DMS53 (cell line): ENCODE measurements at places on chromosomes 2 and 18.

DNA sequence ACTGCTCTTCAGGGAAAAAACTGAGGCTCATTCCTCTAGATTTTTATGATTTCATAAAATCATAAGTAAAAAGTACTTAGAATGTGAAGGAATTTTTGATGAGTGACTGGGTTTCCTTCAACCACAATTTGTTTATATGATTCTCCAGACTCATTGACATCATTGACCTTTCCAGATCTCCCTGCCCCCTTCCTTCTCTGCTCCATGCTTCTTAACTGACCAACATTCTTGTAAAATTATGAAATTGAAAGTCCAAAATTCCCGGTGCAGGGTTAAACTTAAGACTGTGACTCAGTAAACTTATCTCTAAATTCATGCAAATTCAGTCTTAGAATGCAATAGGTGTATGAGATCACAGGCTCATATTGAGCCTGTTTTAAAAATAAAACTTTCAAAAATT is 648.9 kb downstream of the TDRD15 start:
- no peak for DNase-seq

DNA sequence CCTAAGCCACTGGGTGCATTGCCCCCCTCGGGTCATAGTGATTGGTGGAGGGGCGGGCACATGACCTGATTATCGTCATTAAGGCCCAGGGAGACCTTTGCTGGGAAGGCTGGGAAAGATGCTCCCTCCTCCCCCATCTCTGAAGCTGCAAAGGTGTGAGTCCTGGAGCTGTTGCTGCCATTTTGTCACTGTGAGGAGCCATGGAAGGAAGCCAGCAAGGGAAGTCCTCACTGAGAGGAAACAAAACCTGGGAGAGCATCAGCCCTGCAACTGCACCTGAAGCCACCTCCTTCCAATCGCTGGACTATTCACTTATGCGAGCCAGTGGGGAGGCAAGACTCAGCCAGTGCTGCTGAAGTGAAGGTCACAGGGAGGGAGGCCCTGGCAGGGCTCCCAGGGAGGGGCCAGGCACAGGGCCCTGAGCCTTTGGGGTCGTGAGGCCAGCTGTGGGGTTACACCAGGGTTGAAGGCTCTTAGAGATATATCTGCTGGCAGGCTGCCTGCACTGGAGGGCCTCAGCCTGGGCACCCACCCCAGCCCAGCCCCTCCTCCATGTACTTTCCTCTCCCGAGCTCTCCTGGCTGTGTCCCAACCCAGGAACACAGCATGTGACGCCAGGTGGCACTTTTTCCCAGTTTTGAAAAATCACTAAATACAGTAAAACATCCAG is 10.7 kb upstream of the FAHD2A start:
- no peak for DNase-seq

GRCh38 chr18:40380686-40381439 is 1574.2 kb upstream of the PIK3C3 start:
- DNase-seq: no peak

GRCh38 chr18:11587846-11588245 is 21.6 kb upstream of the SLC35G4 start:
- no peak for DNase-seq

- DNase-seq: peak; percentile 83
These were observed 435.3 kb downstream of the TGIF1 start for GRCh38 chr18:3885209-3885792.

DNA sequence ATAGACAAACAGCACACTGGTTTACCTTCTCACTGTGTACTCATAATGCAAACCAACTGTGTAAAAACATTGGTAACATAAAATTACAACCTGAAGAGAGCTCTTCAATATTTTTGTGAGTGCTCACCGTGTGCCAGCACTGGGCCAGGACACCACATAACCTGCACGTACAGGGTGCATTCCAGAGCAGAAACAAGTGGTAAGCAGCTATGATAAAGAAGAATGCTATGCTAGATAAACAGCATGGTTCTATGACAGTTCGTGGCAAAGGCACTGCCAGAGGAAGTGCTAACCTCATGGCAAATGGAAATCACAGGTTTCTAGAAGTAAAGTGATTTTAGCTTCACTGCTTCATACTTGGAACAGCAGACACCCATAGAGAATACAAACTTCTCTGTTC is 343.5 kb downstream of the MTX2 start:
- DNase-seq: no peak

DNA sequence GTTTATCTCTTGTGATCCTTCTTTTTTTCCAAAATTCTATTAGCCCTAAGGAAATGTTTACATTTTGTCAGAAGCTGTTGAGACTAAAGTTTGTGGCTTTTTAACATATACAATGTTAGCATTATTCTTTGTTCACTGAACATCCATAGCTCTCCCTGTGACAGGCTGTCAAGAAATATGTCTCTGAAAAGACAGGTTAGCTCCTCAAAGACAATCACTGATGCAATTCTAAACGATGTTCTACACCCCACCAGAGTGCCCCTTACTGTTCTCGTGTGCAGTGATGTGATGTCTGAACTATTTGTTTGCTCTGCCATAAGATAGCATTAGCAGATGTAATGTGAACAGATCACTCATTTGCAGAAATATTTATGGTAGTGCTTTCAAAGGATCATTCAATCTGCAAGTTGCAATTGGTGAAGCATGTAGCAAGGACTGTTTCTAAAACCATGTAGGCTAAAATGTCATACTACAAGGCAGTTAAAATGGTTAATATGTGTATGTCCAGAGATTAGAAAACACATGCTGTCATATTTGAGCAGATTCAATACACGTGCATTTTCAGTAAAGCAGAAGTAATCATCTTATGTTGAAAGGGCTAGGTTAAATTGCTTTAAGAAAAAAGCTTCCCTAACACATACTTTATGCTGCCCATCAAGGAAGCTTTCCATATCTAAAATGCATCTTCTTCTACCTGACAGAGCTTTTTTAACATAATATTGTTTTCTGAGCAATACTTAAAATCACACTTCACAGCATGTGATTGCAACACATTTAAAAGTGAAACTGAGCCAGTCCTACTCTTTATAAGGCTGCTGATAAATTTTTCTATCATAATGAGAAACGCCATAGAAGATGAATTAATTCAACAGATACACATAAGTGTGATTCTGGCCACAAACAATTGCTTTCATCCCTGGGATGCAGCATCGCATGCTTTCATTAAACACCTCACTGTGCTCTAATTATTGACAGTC is 285.7 kb upstream of the UBE2E3 start:
- DNase-seq: no peak

- no peak for DNase-seq
These were observed 819.1 kb upstream of the FSHR start for GRCh38 chr2:49973436-49973835.

DNA sequence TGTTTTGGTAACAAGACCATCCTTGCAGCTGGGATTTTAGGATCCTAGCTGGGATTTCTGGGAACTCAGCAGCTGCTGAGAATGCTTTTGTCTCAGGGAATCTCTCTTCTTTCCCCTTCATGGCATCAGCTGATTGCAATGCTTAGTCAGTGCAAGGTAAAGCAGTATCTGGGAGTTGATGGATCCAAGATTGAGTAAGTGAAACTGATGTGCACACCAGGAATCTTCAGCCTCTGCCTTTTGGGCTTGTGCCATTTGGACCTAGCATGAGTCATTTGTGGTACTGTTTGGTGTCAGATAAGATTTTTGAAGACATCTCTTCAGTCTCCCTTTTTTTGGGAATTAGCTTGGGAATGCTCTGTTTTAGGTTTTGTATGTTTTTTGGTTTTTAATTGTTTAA is 363.3 kb upstream of the TFPI start:
- DNase-seq: no peak

GRCh38 chr18:46345181-46345465 is 240.9 kb downstream of the HAUS1 start:
- DNase-seq: no peak

- no peak for DNase-seq
These were observed 58.7 kb upstream of the SCN9A start for GRCh38 chr2:166434491-166434890.

DNA sequence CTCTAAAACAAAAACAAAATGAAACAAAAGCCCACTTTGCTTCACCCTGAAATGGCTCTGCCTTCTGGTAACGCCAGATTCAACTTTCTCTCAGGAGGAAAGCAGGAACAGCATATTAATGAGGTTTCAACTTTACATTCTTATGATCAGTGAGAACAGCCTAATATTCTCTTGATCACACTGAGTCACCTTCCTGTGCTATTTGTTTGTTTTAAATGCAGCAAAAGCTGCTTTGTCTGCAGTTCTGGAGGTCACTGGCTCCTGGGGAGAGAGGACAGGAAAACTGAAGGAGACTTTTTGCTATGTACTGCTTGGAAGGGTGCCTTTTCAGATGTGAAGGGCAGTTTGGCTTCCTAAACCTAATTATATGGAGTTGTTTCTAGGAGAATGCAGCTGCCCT is 48.1 kb downstream of the MAIP1 start:
- peak; percentile 32 for DNase-seq

DNA sequence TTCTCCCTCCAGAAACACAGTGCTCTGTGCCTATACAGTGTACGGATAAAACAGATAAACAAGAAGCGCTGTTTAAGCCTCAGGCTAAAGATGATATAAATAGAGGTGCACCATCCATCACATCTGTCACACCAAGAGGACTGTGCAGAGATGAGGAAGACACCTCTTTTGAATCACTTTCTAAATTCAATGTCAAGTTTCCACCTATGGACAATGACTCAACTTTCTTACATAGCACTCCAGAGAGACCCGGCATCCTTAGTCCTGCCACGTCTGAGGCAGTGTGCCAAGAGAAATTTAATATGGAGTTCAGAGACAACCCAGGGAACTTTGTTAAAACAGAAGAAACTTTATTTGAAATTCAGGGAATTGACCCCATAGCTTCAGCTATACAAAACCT is 70.7 kb downstream of the TANK start:
- no peak for DNase-seq

DNA sequence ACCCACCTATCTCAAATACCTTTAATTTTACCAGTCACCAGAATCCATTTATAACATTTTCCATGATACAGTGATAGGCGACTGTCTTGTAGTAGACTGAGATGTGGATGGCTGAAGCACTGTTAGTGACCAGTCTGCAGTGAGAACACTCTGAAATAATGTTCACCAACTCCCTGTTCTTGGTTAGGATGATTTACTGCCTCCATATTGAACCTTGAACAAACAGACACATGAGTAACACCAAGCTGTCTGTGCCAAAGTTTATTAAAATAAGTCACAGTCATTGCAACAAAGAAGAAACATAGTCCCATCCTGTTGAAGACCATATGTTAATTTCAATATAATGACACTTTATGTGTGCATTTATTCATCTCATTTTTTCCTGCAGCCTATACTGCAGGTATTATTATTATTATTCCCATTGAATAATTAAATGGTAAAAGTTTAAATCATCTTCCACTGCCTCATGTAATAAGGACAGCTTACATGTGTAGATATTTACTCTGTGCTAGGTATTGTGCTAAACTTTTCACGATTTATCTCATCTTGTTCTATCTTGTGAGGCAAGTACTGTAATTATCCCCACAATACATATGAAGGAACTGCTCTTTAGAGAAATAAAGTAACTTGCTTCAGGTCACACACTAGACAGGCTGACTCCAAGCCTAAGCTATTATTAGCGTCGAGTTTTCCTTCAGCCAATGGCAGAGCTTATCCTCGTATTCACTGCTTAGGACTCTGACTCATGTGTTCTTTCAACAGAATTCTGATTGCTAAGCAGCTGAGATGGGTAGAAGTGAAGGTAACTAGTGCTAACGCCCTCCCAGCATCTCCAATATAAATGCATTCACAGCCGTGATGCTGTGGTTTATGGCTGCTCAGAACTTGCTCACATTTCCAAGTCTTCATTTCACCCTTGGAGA is 62.5 kb downstream of the ONECUT2 start:
- DNase-seq: no peak

GRCh38 chr18:10519366-10519765 is 6.5 kb upstream of the NAPG start:
- no peak for DNase-seq

GRCh38 chr2:28976584-28976983 is 4.5 kb upstream of the TOGARAM2 start:
- DNase-seq: no peak

- peak; percentile 70 for DNase-seq
These were observed 382.3 kb upstream of the NT5C1B start for GRCh38 chr2:18971628-18972027.

DNA sequence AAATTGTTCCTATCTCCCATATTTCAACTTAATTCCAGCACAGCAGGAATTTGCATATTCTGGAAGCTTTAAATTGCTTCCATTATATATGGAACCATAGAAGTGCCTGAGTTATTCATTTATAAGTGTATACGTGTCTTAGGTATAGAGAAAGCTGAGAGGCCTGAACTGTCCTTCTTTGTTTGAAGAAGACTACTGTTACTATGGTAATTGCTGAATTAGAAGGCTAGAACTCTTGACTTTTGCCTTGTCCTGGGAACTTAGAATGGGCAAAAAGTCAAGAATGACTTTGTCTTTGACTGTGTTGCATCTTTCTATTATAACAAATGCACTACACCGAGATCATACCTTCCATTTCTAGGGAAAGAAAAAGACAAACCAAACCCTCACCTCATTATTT is 15.7 kb downstream of the CAMKMT start:
- no peak for DNase-seq

DNA sequence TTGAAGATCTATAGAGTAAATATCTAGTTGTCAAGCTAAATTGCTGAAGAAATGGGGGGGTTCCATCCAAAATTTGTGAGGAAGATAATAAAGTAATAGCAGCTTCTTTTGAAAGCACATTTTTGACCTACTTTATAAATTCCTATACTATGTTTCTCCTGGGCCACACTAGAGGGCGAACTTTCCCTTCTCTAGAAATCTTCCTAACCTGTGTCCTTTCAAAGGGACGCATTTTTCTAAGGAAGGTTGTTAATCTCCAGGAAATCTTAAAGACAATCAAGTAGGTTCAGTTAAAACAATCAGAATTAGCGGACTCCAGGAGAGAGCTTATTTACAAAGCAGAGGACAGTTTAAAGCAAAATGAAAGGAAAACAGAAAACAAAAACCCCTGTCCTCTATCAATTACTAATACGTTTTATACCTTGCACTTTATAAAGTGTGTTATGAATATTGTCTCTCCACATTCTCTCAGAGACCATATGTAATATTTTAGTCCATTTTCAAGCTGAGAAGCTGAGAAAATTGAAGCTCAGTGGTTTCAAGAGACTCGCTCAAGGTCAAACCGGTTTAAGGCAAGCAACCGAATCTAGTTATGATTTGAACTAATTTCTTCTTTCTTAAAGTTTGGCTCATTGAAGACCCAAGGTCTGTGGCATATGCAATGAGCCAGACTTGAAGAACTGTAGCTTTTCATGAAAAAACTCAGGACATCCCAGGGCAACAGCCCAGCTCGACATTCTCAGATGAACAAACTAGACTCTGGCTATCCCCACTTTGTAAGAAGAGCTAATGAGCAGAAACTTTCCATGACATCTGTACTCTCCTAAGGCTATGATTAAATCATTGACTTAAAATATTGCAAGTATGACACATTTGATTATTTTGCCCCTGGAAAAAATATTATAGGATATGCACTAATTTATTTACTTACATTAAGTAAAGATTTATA is 273.6 kb downstream of the PAX3 start:
- peak; percentile 61 for DNase-seq

- no peak for DNase-seq
These were observed 1858.7 kb upstream of the CELF4 start for GRCh38 chr18:39424261-39424660.
